ENCODE measurements at places on chromosomes 7 and 10.

- DNase-seq, result no peak
Observed at GRCh38 chr10:49664842-49665355, 14.6 kb upstream of the C10orf53 start.

- DNase-seq, result no peak
Observed at GRCh38 chr10:112844681-112845544, 105.1 kb upstream of the TCF7L2 start.

GRCh38 chr7:115734641-115735040, 295.9 kb downstream of the TFEC start:
- DNase-seq, result no peak

DNA sequence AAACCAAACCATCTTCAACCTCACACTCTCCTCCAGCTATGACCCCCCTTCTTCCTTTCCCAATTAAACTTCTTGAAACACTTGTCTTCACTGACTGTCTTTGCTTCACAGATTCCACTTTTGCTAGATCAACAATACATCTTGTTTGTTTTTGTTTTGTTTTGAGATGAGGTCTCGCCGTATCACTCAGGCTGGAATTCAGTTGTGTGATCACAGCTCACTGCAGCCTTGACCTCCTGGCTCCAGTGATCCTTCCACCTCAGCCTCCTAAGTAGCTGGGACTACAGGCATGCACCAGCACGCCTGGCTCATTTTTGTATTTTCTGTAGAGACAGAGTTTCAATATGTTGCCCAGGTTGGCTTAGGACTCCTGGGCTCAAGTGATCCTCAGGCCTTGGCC, 59.7 kb downstream of the HIP1 start:
- DNase-seq, result no peak

DNA sequence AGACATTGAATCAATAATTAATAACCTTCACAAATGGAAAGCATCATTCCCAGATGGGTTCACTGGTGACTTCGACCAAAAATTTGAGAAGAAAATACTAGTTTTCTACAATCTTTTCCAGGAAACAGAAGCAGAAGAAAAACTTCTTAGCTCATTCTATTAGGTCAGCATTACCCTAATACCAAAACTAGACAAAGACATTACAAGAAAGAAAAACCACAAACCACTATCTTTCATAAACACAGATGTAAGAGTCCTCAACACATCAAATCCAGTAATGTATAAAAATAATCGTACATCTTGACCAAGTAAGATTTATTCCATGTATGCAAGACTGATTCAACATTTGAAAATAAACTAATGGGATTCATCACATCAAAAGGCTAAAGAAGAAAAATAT, 64.0 kb upstream of the CDK1 start:
- DNase-seq, result no peak

DNA sequence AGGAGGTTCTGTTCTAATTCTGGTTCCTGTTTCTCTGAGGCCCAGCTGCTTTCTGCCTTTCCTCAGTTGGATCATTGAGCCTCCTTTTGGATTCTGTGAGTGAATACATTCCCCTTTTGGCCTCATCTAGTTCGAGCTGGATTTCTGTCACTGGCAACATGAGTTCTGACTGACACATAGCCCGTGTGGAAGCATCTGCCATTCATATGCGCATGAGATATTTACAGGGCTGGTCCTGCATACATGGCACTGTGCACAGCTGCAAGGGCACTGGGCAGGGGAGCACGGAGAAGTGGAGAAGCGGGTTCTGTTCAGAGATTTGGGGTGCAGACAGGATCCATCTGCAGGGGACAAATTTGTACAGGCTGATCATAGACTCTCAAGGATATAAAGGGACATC, 352.8 kb downstream of the RPS24 start:
- no peak for DNase-seq

- no peak for DNase-seq
Observed at GRCh38 chr7:84228526-84228925, 33.9 kb upstream of the SEMA3A start.

All from cardiac septum (tissue), 1 donor.